ENCODE measurements at places on chromosomes 4 and X.
A peak's percentile ranks its signal among the peaks of the same experiment; 100 is the strongest.

DNA sequence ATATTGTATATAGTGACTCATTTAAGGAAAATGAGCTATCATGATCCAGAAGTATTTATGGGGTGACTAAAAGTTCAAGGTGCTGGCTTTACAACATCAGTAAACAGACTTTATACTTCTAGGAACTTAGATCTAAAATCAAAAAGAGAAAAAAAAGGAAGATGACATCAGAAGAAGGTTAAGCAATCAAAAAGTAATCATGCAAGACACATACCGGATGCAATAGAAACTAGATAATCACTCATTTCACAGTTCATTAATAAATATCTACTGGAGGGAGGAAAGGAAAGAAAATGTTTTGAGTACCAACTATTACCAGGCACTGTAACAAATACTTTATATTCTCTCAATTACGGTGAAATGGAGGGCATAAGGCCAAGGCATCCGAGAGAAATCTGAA is 276.4 kb downstream of the SPRY1 start:
- no peak for DNase-seq

DNA sequence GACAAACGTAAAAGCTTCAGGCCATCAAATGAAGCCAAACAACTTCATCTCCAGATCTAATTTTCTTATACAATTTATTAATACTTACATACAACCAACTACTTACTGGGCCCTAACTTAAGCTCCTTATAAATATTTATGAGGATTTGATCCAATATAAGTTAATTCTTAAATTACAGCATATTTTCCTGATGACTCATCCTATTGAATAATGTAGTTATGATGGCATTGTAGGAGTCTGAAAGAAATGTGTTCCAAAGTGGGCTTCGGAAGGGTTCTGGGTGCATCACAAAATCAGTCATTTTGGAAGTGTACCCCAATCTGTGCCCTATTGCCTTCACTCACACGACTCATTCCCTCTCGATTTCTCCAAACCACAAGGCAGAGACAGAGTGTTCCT is 455.1 kb upstream of the CTSO start:
- DNase-seq = no peak

DNA sequence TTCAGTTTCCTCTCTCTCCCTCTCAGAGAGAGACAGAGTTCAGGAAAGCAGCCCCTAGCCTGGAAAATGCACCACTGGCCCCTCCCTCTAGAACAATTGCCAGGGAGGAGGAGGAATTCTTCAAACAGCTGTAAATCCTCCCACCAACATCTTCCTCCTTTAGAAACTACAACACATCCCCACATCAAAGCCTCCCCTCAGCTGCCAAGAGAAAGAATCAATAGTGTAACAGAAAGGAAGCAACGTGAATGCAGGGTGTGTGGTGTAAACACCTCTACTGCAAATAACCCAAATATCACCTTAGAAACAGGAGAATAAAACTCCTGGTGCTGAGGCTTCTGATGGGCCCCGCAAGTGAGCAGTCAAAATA is 249.9 kb upstream of the GATB start:
- peak; percentile 44 for DNase-seq

DNA sequence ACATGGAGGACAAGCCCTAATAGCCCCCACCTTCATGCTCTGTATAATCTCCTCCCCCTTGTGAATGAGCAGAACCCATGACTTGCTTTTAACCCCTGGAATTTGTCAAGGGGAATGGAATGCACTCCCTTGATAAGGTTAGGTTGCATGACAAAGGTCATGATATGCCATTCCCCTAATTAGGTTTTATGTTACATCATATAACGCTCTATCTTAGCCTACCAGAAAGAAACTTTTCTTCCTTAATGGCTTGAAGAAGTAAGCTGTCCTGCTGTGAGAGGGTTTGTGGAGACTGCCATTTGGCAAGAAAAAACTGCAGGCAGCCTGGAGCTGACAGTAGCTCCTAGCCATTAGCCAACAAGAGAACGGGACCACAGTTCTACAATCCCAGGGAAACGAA is 399.8 kb upstream of the MAD2L1 start:
- no peak for DNase-seq

DNA sequence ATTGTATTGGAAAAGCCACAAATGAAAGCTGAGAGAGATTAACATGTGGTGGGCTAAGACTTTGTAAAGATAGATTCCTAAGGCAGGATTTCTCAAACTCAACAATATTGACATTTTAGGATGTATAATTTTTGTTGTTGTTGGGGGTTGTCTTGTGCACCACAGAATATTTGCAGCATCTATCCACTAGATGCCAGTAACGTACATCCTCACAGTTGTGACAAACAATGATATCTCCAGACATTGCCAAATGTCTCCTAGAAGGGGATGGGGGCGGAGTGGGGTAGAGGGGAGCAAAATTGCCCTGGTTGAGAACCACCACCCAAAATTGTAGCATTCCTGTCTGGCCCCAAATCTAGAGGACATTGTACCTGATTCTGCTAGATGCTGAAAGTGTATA is 14.7 kb upstream of the CBR4 start:
- DNase-seq = no peak

DNA sequence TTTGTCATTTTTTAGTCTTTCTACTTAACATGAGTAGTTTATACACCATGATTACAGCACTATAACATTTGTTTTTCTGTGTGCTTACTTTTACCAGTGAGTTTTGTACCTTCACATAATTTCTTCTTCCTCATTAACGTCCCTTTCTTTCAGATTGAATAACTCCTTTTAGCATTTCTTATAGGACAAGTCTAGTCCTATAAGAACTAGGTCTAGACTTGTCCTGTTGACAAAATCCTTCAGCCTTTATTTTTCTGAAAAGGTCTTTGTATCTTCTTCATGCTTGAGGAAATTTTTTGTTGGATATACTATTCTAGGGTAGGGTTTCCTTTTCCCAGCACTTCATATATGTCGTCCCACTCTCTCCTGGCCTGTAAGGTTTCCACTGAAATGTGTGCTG is 253.3 kb upstream of the ARHGAP24 start:
- no peak for DNase-seq

DNA sequence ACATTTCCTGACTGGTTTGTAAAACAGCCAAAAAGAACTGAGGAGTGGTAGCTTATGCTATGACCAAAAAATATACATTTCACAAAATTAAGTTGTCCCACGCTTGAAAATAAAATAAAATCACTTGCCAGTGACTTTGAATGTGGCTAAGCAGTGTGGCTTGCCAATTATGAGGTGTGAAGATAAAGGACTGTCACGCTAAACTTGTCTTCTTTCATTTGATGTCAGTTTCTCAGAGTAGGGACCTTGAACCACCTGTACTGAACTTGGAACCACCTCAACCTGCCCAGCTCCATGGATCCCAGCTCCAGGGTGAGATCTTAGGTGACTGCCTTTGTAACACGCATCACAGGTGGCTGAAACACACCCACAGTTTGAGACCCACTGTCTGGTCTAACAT is 113.7 kb upstream of the TBL1X start:
- DNase-seq = peak; percentile 23

DNA sequence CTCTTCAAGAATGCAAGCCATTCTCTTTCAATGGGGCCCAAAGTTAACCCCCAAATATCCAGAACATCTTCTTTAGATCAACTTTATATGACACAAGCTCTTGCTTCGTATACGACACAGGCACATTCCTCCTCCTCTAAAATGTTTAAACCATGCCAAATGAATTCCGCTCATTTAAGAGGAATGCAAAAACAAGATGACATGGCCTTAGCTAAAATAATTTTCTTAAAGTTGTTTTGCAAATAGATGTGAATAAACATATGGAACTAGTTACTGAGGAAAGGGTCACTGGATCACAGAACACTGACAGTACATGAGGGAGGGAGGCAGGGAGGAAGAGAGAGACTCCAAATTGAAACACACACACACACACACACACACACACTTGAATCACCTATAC is 97.4 kb downstream of the RASL11B start:
- DNase-seq = no peak

DNA sequence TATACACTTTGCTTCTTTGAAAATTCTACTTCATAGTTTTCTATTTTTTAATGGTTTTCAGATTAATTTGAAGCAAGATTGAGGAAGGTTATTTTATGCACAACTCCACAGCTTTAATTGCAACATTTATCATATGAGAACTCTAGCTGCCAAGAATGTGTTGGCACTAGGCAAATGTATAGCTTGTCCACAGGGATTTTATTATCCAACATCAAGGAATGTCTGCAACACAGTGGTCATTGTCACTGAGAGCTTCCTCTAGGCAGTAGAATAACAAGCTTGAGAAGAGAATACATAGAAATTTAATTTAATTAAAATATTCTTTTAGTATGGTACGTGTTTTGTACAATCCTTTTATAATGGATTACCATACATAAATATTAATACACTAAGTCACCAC is 1600.8 kb downstream of the ARAP2 start:
- DNase-seq = no peak

DNA sequence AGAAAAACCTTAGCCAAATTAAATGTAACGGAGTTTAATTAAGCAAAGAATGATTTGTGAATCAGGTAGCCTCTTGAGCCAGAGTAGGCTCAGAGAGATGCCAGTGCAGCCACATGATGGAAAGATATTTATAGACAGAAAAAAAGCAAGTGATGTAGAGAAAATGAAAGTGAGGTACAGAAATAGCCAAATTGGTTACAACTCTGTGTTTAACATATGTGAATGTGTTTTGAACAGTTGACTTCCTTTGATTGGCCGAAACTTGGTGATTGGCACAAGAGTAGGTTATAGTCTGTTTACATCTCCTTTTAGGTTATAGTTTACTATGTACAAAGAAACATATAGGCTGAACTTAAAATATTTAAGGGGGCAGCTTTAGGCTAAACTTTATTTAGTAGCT is 459.9 kb upstream of the BOD1L1 start:
- DNase-seq = no peak

DNA sequence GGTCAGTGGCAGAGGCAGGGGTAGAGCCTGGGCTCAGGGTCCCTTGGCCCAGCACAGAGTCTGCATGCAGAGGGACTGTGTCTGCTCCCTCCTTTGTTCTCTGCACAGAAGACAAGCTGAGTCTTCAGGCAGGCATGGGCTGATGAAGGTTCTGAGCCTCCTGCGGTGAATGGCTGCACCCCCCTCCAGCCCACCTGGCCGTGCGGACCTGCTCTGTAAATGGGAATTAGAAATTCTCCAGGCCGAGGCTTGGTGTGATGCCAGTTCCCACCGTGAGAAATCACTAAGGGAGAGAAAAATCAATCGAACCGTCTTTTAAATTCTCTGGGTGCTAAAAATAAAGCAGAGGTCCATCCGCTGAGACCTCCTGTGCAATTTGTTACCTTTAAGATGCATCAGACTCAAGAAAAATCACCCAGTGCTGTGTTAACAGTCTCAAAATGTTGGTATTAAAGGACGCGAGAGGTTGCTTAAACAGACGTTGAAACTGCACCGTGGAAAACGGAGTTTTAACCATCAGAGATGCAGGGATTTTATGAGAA is 96.0 kb downstream of the WFS1 start:
- DNase-seq = no peak

- DNase-seq = no peak
These were observed 111.9 kb upstream of the PCDH18 start for GRCh38 chr4:137644201-137644600.

GRCh38 chr4:113822555-113823290 is 61.2 kb upstream of the CAMK2D start:
- DNase-seq = no peak

- no peak for DNase-seq
These were observed 18.6 kb downstream of the NKX3-2 start for GRCh38 chr4:13525606-13526281.

DNA sequence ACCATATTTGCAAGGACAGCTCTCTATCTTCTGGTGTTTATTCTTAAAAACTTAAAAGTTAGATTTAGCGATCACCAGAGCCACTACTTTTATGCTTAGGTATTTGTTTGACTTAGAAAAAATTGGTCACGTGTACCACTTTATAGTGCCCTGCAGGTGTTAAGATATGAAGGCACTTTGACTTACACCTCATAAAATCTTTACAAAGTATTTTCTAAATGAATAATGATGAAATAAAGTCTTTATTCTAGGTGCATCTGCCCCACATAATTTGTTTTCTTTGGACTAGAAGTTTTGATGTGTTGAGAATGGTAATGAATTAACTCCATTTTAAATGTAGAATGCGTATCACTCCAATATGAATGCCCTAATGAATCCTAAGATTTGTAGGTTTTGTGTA is 2.9 kb downstream of the FMR1 start:
- DNase-seq = no peak

DNA sequence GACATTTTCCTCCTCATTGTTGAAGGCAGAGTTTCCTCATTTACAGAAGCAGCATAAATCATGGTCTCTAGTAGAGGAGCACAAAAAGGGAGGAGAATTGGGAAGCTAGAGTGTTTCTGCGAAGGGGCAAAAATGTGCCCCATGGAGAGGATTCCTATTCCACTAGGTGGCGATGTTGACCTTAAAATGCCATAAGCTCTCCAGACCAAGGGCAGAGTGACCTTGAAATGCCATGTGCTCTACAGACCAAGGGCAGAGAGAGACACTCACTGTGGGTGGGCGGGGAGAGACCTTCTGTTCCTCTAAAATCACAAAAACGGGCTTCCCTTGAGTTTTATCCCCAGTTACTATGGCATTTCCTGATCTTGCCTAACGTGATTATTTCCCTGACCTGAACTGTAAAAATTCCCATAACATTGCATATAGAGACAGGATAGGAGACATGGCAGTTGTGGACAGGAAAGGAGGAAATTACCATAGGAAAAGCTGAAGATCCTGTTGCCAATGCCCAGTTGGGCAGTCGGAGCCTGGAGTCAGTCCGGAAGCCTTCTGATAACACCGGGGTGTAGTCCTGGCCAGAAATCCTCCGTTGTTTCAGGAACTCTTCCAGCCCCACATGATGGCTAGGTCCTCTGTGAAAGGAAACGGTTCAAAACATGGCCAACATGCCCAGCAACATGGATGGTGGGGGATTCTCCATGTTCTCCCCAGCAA is 567.7 kb downstream of the MAGEB5 start:
- DNase-seq = no peak

DNA sequence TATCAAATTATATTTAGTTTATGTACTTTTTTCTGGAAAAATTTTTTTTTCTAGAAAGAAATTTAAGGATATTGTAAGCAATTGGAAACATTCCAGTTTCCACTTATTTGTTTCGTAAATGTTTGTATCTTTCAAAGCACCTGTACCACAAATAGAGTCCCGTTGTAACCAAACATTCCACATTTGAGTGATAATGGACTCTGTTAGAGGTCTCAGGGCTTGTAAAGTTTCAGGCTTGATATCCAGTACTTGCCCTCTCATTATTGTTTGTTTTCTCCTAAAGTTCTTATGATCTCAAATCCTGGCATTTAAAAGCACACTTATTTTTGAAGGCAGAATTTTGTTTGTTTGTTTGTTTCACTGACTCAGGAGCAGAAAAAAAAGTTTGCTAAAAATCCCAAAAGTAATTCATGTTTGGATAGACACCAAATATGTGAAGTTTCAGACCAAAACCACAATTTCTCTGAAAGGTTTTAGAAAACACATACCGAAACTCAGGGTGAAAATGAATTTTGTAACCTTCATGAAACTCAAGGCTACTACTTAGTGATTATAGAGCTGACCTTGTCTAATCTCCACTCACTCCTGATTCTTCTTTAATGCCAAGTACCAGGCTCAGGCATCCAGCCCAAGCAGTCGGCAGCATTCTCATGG is 5.7 kb upstream of the TMEM192 start:
- no peak for DNase-seq

- no peak for DNase-seq
These were observed 237.9 kb downstream of the ARHGAP10 start for GRCh38 chr4:147969573-147970385.

- no peak for DNase-seq
These were observed 30.3 kb downstream of the SLC16A2 start for GRCh38 chrX:74451450-74452198.

GRCh38 chrX:134443461-134443860 is 16.5 kb upstream of the HPRT1 start:
- no peak for DNase-seq

GRCh38 chr4:6506616-6507140 is 34.3 kb upstream of the PPP2R2C start:
- no peak for DNase-seq

All from CD4-positive, alpha-beta T cell treated with Interferon alpha-2 for 1 hour (primary cell).